A549 treated with ZK216348 at 1 μM for 4 hours (cell line): ENCODE measurements at places on chromosomes 4 and X. TPM values are rescaled to one million over a fixed set of nuclear protein-coding genes. Genes with fewer than 3 reads are reported as not detected.

STIM2 gene
- total RNA-seq = 10.2 to 14.7 TPM (median 13.3 TPM) in 5 replicates

NIPAL1 gene
- total RNA-seq = 0.23 to 1.7 TPM (median 0.52 TPM) in 5 replicates

CXXC4 gene
- total RNA-seq = 0.04 TPM in 1 of 5 replicates, not detected in the others

ASIC5 gene
- not detected in 5 replicates for total RNA-seq

PRDM8 gene
- 0.14 to 0.63 TPM (median 0.27 TPM) in 5 replicates for total RNA-seq

ZCCHC12 gene
- total RNA-seq = 0.07 to 0.26 TPM (median 0.24 TPM) in 4 of 5 replicates, not detected in the other
